ENCODE measurements at places on chromosomes 13 and 19. TPM values are rescaled to one million over a fixed set of nuclear protein-coding genes. Genes with fewer than 3 reads are reported as not detected.
A peak's percentile ranks its signal among the peaks of the same experiment; 100 is the strongest.

GRCh38 chr19:17524651-17525050 lies 13.2 kb downstream of the PGLS start:
- H3K36me3 ChIP-seq, result peaks cover 17% of the 10 kb centered on the region
- peaks cover 23% of the 10 kb centered on the region for H3K4me1 ChIP-seq
- no peak for DNase-seq
- no peak overlapping the region for H3K27ac ChIP-seq

DNA sequence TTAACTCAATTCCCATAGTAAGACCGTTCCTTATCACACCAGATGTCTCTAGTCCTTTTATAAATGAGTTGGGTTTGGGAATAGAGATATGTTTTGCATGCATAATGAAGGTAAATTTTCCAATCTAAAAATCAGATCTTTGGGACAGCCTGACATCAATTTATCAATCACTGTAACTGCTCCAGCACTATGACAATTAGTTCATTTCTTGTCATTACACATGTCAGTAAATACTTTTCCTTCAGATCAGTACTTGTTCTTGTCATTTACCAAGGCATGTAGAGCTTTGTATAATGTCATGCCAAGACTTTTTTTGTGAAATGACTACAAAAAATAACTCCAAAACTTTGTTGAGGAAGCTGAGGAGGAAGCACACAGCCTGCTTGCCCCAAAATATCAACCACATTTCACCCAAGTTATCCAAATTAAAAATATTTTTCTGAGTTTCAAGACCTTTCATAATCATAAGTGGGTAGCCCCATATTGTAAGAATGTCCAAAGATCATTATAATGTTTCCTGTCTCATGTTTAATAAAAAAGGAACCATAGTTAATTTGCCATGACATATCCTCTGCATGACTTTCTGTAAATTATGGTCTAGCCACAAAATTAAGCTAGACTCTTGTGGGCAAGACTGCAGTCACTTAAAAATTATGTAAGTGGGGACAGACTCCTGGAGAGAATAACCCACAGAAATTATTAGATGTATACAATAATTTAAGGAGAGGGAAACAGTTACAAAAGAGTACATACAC lies 586.8 kb downstream of the TBC1D4 start:
- H3K4me1 ChIP-seq, result no peaks in the 10 kb centered on the region
- no peak overlapping the region for H3K27ac ChIP-seq
- no peak overlapping the region for H3K4me3 ChIP-seq
- no peaks in the 10 kb centered on the region for H3K27me3 ChIP-seq
- DNase-seq, result no peak

- H3K27ac ChIP-seq, result peak overlapping the region; percentile 91
- H3K4me1 ChIP-seq, result peaks cover 24% of the 10 kb centered on the region
- no peaks in the 10 kb centered on the region for H3K36me3 ChIP-seq
- no peaks in the 10 kb centered on the region for H3K27me3 ChIP-seq
These were observed 697 bp upstream of the DGKH start for GRCh38 chr13:42047561-42048341.

- H3K36me3 ChIP-seq, result no peaks in the 10 kb centered on the region
- no peak for DNase-seq
- H3K4me1 ChIP-seq, result peaks cover 13% of the 10 kb centered on the region
- H3K27ac ChIP-seq, result peak overlapping the region; percentile 53
- H3K4me3 ChIP-seq, result peak overlapping the region; percentile 32
- no peaks in the 10 kb centered on the region for H3K27me3 ChIP-seq
These were observed 16.7 kb upstream of the COLGALT1 start for GRCh38 chr19:17538684-17539237.

- H3K36me3 ChIP-seq, result no peaks in the 10 kb centered on the region
- DNase-seq, result peak; percentile 85
- H3K4me3 ChIP-seq, result peak within 1 kb of the TSS; percentile 45
- H3K27ac ChIP-seq, result peak within 1 kb of the TSS; percentile 81
- H3K4me1 ChIP-seq, result peaks cover 14% of the 10 kb centered on the region
These were observed at the start of gene KANK2 for GRCh38 chr19:11197291-11198174. TSS of gene KANK2 (minus strand) at chr19:11197545. CDS start at chr19:11194511, 3,034 bp downstream.

DNA sequence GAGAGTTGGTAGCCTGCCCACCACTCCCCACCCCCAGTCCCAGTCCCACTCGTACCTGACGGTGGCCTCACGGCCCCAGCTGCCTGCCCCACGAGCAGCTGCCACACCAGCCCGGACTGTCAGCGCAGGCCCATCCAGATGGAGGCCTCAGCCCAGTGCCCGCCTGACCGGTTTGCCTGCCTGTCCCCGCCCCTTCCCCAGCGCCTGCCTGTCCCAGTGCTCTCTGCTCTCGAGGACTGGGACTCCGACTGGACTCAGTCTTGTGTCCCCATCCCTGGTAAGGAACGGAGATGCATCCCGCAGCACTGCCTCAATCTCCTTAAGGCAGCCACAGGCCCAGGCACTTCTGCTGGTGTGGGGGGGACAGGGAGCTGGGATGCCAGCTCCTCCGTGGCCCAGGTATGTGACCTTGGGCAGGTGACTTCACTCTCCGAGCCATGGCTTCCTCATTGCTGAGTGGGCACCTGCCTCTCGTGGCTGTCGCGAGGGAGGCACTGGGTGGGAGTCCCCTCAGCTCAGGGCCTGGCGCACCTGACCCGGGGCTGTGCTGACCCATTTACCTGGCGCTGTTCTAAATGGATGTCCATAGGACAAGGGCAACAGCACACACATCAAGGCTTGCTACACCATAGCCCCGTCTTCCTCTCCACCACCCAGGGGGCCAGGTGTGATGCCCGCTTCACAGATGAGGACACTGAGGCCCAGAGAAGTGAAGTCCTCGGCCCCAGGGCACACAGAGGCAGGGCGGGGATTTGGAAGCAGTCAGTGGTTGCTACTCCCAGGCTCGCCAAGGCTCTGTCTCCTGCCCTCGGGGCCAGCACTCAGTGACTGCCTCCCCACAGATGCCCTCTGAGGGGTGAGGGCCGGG lies at the start of gene NKPD1:
TSS of gene NKPD1 (minus strand) at position 113 of the 868 bp plus-strand sequence. CDS start 832 bp downstream, outside the sequence.
- H3K27me3 ChIP-seq, result no peaks in the 10 kb centered on the region
- no peaks in the 10 kb centered on the region for H3K36me3 ChIP-seq
- H3K4me3 ChIP-seq, result no peak within 1 kb of the TSS
- H3K27ac ChIP-seq, result no peak within 1 kb of the TSS
- H3K4me1 ChIP-seq, result peaks cover 12% of the 10 kb centered on the region
- DNase-seq, result no peak

GRCh38 chr19:49832556-49832955 lies 14.5 kb downstream of the MED25 start:
- no peaks in the 10 kb centered on the region for H3K27me3 ChIP-seq
- peak overlapping the region; percentile 33 for H3K27ac ChIP-seq
- DNase-seq, result no peak
- no peaks in the 10 kb centered on the region for H3K4me1 ChIP-seq
- H3K4me3 ChIP-seq, result no peak overlapping the region

- no peaks in the 10 kb centered on the region for H3K4me1 ChIP-seq
- H3K36me3 ChIP-seq, result no peaks in the 10 kb centered on the region
- peaks cover 8% of the 10 kb centered on the region for H3K27me3 ChIP-seq
- DNase-seq, result no peak
- H3K27ac ChIP-seq, result no peak overlapping the region
- H3K4me3 ChIP-seq, result no peak overlapping the region
These were observed 157.6 kb upstream of the OBI1 start for GRCh38 chr13:78816592-78816991.

- no peaks in the 10 kb centered on the region for H3K27me3 ChIP-seq
- H3K4me3 ChIP-seq, result no peak overlapping the region
- H3K4me1 ChIP-seq, result peaks cover 68% of the 10 kb centered on the region
- H3K27ac ChIP-seq, result no peak overlapping the region
- DNase-seq, result no peak
- H3K36me3 ChIP-seq, result peaks cover 28% of the 10 kb centered on the region
These were observed 6.3 kb downstream of the ARGLU1 start for GRCh38 chr13:106561551-106562170.

- no peak within 1 kb of the TSS for H3K27ac ChIP-seq
- peaks cover 58% of the 10 kb centered on the region for H3K27me3 ChIP-seq
- peak within 1 kb of the TSS; percentile 15 for H3K4me3 ChIP-seq
- peaks cover 6% of the 10 kb centered on the region for H3K4me1 ChIP-seq
These were observed at the start of gene TUBB4A for GRCh38 chr19:6501740-6502648. TSS of gene TUBB4A (minus strand) at chr19:6502309. CDS start at chr19:6502212, 97 bp downstream.

DNA sequence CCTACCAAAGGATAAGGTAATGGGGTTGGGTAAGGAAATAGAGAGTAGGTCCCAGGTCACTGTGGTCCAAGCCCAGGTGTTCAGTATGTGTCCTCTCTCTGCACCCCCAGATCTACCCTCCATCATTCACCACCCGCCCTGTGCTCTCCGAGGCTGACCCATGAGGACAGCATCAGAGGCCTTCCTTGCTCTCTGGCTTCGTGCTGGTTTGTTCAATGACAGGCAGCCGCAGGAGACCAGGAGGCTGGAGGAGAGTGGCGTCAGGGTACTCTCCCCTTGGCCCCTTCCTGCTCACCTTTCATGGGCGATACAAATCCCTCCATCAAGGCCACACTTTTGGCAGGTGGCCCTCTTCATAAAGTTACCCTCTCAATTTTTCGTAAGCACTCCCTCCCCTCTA lies 1.7 kb downstream of the TUBA3C start:
- no peaks in the 10 kb centered on the region for H3K4me1 ChIP-seq
- DNase-seq, result no peak
- H3K27me3 ChIP-seq, result no peaks in the 10 kb centered on the region
- no peaks in the 10 kb centered on the region for H3K36me3 ChIP-seq
- no peak overlapping the region for H3K27ac ChIP-seq

DNA sequence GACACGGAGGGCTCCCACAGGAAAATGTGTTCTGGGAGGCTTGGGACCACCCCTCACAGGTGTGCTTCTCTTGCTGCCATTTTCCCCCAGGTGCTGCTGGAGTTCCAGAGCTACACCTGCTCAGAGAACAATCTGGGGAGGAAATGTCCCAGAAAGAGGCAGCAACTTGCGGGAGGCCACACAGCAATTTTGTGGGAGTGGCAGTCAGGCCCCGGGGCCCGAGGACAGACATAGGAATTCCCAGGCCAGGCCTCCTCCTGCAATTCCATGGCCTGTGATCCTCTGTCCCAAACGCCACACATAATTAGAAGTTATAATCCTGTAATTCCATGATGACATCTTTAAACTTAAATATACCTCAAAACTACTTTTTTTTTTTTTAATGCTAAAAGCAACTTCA lies 1.8 kb downstream of the RHPN2 start:
- peaks cover 20% of the 10 kb centered on the region for H3K4me1 ChIP-seq
- H3K27me3 ChIP-seq, result peaks cover 60% of the 10 kb centered on the region
- H3K4me3 ChIP-seq, result no peak overlapping the region
- DNase-seq, result no peak
- H3K36me3 ChIP-seq, result no peaks in the 10 kb centered on the region
- H3K27ac ChIP-seq, result no peak overlapping the region

- no peak overlapping the region for H3K27ac ChIP-seq
- no peak overlapping the region for H3K4me3 ChIP-seq
- no peaks in the 10 kb centered on the region for H3K36me3 ChIP-seq
- H3K4me1 ChIP-seq, result no peaks in the 10 kb centered on the region
These were observed 10.9 kb downstream of the FXYD5 start for GRCh38 chr19:35165200-35166058.

GRCh38 chr19:42942187-42942789 lies 5.3 kb upstream of the PSG7 start:
- no peak overlapping the region for H3K4me3 ChIP-seq
- no peak for DNase-seq
- H3K36me3 ChIP-seq, result no peaks in the 10 kb centered on the region
- H3K4me1 ChIP-seq, result no peaks in the 10 kb centered on the region

DNA sequence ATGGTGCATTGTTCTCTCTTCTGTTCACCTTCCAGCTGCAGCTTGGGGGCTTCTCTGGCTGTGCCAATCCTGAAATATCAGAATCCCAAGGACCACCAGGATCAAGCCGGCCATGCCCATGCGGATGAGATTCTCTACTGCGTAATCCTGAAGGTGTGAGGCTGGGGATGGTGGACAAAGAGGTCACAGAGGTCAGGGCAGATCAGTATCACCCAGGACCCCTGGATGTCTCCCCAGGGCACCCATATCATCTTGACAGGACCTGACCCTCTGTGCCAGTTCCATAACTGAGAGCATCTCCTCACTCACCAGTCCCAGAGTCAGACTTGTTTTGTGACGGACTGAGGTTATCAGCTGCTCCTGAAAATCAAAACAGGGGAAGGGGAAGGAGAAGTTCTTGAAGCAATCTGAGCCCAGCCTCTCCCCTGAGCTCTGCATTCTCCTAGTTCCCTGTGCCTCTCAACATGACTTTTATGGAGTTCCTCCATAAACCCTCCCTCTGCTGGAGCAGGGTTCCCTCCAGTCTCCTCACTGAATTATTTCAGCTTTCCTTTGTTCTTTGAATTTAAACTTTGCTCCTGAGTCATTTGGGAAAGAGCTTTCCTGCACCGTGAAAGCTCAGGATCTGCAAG lies 5.5 kb downstream of the LILRA5 start:
- no peak overlapping the region for H3K27ac ChIP-seq
- H3K27me3 ChIP-seq, result no peaks in the 10 kb centered on the region
- H3K36me3 ChIP-seq, result no peaks in the 10 kb centered on the region
- H3K4me1 ChIP-seq, result peaks cover 50% of the 10 kb centered on the region
- DNase-seq, result no peak
- H3K4me3 ChIP-seq, result no peak overlapping the region

DNA sequence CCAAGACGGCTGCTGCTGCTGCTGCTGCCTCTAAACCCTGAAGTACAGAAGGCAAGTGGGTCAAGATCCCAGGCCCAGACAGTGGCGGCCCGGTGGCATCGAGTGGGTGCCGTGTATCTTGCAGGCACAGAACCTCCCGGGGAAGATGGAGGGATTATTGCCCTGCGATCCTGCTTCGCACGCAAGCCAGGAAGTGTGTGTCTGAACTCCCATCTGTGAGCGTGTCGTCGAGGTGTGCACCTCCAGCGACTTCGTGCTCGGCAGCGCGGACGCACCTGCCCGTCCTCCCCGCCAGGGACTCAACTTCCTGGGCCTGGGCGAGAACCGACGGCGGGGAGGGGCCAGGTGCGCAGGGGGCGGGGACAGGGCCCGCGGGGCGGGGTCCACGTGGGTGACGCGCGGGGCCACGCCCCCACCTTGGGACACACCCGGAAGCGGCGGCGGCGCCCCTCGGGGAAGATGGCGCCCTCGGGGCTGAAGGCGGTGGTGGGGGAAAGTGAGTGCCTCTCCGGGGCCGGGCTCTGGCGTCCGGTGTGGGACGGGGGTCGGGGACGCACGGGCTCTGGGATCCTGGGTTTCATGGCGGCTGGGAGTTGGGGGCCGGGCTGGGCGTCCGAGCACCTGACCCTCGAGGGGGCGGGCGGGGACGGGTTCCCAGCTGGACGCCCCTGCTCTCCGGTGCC lies at the start of gene STXBP2:
TSS of gene STXBP2 (plus strand) at position 420 of the 683 bp plus-strand sequence. CDS start at position 460, 40 bp downstream.
- H3K27ac ChIP-seq, result peak within 1 kb of the TSS; percentile 95
- peaks cover 29% of the 10 kb centered on the region for H3K27me3 ChIP-seq
- H3K4me1 ChIP-seq, result no peaks in the 10 kb centered on the region
- peak; percentile 96 for DNase-seq

GRCh38 chr13:101916108-101916774 lies 463.8 kb downstream of the ITGBL1 start:
- H3K27me3 ChIP-seq, result peaks cover 70% of the 10 kb centered on the region
- H3K27ac ChIP-seq, result no peak overlapping the region
- DNase-seq, result no peak
- peak overlapping the region; percentile 14 for H3K4me3 ChIP-seq
- H3K36me3 ChIP-seq, result no peaks in the 10 kb centered on the region
- no peaks in the 10 kb centered on the region for H3K4me1 ChIP-seq

Gene CYP2A6
- not detected for total RNA-seq

Gene SBK3
- total RNA-seq, result 0.26 TPM

Gene CBY2
- not detected for total RNA-seq

Gene TMEM38A
- total RNA-seq, result 5.9 TPM
